ENCODE measurements at places on chromosomes 11 and 22. TPM values are rescaled to one million over a fixed set of nuclear protein-coding genes. Genes with fewer than 3 reads are reported as not detected.

DNA sequence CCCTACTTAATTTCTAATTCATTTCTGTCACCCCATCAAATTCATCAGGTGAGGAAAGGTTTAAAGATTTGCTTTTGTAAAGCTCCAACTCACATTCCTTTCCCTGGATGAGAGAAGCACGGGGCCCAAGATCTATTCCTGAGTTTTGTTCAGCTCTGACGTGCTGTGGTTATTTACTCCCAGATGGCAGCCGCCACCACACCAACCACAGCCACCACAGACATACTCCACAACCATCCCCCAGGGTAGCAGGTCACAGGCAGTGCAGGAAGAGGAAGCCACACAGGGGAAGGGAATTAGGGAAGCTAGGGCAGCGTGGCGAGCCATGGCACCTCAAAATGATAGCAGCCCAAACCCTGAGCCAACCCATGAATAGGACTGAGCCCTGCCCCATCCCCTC is 63.5 kb upstream of the CSNK2A3 start:
- no peak for DNase-seq

DNA sequence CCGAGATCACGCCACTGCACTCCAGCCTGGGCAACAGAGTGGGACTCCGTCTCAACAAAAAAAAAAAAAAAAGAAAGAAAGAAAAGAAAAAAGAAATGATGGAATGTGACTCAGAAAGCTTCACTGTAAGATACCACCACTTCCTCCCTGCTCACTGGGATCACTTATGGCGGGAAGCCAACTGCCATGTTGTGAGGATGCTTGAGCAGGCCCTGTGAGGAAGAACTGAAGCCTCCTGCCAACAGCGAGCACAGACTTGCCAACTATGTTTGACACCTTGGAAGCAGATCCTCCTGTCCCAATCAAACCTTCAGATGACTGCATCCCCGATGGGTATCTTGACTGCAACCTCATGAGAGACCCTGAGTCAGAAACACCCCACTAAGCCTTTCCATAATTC is 8.3 kb downstream of the SEC14L6 start:
- no peak for DNase-seq

DNA sequence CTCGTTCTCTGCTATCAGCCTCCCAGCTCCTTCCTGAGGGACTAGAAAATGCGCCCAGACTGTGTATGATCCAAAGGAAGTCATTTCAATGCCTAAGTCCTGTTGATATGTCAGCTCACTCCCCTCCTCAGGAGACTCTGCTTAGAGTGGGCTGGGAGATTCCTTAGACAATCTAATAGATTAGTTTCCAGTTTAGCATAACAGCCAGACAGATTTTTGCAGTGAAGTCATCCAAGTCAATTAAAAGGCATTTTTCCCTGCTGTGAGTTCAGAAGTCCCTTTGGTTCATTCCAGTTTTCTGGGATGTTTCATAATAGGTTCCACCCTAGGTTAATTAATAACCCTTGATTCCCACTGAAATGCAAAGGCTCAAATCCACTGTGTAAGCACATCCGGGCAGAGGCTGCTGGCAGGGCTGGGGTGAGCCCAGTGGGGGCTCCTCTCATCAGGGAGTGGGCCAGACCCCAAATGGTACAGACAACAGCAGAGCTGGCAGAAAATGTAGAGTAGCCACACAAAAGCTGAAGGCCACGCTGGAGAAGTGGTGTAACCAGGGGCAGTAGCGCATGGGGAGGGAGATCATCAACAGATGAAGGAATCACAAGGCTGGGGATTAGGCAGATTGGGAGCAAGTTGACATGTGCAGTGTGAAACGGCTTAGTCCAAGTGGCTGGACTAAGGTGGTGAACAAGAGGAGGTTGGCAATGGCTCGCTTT is 90.6 kb downstream of the SYN3 start:
- no peak for DNase-seq

GRCh38 chr11:62398011-62398994 is 20.5 kb upstream of the SCGB1A1 start:
- no peak for DNase-seq

- no peak for DNase-seq
These were observed 42.4 kb upstream of the NAV2 start for GRCh38 chr11:19670030-19670791.

GRCh38 chr22:37784829-37785495 is 22.8 kb upstream of the GCAT start:
- DNase-seq, result no peak

DNA sequence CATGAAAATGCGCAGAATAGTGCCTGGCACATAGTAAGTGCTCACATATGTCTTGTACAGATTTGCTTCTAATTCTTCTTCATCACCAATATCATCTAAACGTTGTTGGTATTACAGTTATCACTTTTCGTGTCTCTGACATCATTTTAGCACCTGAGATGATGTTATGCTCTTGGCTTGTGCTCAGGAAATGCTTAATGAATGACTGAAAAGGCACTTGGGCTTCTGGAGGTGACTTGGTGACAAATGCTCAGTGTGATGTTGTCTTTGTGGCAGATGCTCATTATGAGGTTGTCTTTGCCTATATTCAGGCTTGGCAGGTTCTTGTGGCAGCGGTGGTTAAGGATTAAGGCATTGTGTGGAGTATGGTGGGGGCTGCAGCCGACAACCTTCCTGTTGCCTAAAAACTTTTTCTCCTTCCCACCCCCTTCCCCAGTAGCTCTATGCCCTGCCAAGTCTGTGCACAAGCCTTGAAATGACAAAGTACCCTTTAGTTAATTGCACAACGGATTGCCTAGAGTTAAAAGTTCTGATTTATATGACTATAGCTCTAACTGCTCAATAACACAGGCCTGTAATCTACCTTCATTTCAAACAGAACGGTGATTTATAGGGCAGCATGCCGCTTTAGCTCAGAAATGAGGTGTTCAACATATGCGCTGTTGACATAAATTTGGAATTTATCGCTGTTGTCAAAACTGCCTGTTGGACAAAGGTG is 82.5 kb downstream of the ZBTB16 start:
- DNase-seq, result no peak

DNA sequence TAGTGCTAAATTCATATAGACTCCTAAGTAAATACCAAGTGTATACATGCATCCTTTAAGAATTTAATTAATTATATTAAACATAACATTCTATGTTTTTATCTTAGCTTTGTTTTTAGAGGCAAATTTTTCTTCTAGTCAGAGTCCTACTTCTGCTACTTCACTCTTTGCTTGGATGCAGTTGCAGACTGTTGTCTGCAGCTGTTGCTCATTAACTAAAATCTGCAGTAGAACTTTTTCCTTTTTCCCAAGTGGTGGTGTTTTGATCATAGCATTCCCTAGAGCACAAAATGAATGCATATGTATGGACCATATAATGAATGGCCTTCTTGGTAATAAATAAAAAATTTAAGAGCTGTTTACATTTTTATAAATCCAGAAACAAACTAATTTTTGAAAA is 198.3 kb downstream of the CASP12 start:
- DNase-seq, result no peak

DNA sequence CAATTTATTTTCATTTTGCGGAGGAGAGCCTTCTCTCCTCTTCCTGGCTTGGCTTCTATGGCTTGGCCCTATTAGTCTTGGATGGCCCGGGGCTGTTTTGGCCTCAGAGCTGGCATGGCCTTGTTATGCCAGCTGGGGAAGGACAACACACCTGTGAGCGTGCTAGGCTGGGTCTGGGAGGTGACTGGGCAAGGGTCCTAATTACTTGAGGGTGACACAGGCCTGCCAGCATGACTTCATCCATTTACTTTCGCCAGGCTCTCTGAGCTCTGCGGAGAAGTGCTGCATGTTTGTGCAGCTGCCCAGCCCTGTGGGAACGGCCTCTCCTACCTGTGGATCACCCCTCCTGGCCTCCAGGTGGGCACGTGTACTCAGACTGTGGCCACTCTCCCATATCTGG is 153.6 kb downstream of the SNX19 start:
- DNase-seq, result no peak

GRCh38 chr11:36155770-36156160 is 133.5 kb downstream of the COMMD9 start:
- no peak for DNase-seq

DNA sequence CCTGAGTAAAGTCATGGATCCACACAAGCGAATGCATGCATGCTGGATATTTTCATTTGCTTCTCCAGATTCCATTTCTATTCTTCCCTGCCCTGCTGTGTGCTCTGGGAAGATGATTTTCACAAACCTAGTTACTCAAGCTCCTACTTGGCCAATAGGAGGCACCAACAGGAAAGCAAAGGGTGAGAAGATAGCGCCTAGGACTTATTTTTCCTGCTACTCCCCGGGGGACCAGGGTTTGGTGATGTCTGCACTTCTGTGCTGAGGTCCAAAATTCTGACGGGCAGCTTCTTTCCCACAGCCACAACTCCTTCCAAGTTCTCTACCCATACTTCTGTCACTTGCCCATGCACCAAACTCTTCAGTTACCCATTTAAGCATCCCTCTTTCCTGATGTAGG is 509.3 kb upstream of the TENM4 start:
- DNase-seq, result no peak

- DNase-seq, result no peak
These were observed 48.1 kb upstream of the ALKBH3 start for GRCh38 chr11:43832536-43832935.

The CCDC88B gene
- 1.8 TPM for polyA plus RNA-seq

The SPI1 gene
- polyA plus RNA-seq, result 3.7 TPM

The ARHGAP42 gene
- 29.4 TPM for polyA plus RNA-seq

The OR2AG2 gene
- 0.14 TPM for polyA plus RNA-seq
